M059J (cell line): ENCODE measurements at places on chromosomes 6 and 20.

DNA sequence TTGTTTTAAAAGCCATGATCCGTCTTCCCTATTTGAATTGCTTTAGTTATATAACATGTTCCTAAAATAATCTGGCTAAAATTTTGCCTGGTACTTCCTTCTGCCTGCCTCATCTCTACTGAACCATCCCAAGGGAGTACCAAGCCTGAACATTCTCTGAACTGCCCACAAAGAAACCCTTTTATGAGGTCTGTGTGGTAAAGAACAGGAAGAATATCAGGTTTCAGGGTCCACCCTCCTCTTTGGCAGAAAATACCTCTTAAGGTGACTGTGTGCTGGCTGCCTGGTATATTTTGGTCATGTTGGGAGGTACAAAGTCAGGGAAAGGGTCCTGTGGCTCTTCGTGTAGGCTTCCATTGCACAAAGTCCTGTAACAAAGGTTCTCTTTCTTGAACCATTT lies 574.1 kb upstream of the CHD6 start:
- DNase-seq: peak; percentile 56

DNA sequence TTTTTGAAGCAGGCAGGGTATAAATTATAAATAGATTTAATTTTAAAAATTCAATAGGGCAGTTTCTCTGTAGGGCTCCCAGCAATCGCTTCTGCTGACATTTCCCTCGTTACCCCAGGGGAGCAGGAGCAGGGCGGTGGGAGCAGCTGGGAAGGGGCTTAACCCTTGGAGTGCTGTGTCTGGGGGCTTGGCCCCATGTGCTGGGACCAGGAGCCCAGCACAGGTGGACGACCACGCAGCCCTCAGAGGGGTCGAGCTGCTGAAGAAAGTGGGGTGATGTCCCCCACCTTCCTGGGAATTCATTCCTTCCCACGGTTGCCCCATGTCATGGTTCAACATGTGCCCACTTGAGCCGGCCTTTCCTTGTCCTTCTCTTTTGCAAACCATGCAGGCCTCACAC lies 67.5 kb upstream of the STX16 start:
- DNase-seq: no peak

- DNase-seq: no peak
These were observed 43.5 kb upstream of the TINAG start for GRCh38 chr6:54264581-54265272.

DNA sequence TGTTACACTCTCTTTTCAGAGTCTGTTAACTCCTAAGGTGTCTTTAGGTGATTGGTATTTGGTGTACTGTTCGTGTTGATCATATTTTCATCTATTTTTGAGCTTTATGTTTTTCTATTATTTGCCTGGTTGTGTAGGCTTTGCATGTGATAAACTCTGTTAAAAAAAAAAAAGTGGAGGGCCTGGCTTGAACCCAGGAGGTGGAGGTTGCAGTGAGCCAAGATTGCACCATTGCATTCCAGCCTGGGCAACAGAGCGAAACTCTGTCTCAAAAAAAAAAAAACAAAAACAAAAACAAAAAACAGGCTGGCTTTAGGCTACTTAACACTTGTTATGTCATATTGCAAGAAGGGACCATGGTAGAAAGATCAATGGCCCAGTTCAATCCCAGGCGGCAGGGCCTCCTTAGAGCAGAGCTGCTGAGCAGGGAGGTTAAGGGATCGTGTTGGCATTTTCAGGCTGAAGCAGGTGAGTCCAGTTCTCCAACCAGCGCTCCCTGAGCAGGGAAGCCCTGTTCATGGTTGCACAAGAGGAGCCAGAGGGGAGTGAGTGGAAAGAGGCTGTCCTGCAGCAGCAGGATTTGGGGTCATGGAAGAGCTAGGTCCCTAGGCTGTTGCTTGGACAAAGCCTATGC lies 8.5 kb downstream of the PYGB start:
- DNase-seq: no peak

- no peak for DNase-seq
These were observed 64.1 kb upstream of the CLVS2 start for GRCh38 chr6:122931916-122932315.

DNA sequence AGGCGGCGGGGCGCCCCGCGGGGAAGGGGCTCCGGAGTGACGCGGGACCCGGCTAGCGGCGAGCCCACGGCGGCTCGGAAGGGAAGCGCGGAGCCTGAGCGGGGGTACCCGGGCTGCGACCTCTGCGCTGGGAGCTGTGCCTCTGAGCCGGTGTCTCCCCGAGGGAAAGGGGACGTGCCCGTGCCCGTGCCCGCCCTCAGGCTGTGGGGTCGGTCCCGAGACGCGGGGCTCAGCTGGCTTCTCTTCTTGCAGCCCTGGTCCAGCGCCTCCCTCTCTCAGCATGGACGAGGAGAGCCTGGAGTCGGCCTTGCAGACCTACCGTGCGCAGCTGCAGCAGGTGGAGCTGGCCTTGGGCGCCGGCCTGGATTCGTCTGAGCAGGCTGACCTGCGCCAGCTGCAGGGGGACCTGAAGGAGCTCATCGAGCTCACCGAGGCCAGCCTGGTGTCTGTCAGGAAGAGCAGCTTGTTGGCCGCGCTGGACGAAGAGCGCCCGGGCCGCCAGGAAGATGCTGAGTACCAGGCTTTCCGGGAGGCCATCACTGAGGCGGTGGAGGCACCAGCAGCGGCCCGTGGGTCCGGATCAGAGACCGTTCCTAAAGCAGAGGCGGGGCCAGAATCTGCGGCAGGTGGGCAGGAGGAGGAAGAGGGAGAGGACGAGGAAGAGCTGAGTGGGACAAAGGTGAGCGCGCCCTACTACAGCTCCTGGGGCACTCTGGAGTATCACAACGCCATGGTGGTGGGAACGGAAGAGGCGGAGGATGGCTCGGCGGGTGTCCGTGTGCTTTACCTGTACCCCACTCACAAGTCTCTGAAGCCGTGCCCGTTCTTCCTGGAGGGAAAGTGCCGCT lies 686 bp downstream of the ZGPAT start:
- DNase-seq: no peak

- DNase-seq: no peak
These were observed 20.0 kb upstream of the TRERF1 start for GRCh38 chr6:42471714-42472113.

DNA sequence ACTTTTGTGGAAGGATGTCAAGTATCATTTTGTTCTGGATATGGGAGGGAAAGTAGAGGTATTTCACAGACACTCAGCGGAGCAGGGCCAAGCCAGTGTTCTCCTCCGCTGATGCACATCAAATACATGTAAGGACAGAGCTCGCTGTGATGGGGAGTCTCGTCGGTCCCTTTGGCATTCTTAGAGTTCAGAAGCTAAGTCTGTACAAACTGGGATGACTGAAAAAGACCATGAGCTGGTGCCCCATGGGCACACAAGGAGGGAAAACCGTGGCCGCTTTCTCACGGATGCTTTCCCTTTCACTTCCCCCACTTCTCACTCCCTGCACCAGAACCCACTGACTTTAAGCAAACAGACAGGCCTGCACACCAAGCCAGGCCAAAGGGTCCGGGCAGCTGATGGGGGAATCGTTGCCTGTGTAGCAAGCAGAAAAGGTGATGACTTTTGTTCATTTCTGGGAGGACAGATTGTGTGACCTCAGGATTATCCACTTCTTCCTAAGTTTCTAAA lies 27.7 kb upstream of the MPC1 start:
- DNase-seq: no peak

DNA sequence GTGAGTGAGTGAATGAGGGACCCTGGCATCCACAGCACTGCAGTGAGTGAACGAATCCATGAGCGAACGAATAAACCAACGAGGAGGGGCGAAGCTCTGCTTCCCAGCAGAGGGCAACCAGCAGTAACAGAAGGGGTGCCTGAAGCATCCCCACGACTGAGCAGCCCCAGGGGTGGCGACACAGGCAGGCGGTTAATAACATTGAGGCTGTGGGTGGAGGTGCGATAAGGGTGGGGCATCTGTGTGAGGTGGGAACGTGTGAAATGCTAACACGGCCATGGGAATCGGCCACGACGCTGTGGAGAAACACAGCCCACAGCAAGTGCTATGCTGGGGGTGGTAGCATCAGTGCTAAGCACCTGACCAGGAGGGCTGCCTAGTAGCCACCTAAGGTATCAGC lies 75.9 kb downstream of the TAF4 start:
- DNase-seq: no peak

DNA sequence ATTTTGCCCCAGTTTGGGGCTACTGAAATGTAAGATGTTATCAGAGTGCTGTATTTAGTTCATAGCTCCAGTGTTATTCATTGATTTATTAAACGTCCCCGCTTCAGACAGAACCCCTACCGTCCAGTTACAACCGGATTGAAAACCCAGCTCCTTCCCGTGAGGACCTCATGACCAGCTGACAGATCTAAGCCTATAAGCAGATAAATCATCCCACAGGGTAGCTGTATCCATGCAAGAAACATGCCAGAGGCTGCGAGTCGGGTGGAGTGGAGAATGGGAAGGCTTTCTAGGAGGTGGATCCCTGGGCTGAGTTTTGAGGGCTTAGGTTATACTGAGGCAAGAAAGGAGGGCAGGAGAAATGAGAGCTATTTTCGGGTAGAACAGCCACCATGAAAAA lies 260.0 kb downstream of the ARID1B start:
- DNase-seq: no peak

DNA sequence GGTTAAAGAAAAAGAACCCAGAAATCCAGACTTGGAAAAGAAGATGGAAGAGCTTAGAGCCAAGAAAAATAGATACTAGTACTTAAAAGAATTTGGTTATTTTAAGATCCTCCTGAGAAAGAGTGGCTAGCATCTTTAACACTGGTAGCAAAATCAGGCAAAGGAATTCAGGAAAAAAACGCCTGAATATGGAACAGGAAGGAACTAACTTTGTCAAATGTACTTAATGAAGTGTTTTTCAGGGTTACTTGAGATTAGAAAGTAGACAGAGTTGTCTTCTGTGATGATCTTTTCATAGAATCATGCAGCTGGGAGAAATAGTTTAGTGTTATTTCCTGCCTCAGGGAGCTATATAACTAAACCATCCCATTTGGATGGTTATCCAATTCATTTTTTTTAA lies 50.8 kb upstream of the SASH1 start:
- no peak for DNase-seq

- DNase-seq: no peak
These were observed 1.5 kb downstream of the SNAP25 start for GRCh38 chr20:10219993-10220750.

- DNase-seq: no peak
These were observed 1.3 kb upstream of the CNKSR3 start for GRCh38 chr6:154511791-154512190.

- no peak for DNase-seq
These were observed 38.7 kb downstream of the TRDN start for GRCh38 chr6:123598011-123598410.

DNA sequence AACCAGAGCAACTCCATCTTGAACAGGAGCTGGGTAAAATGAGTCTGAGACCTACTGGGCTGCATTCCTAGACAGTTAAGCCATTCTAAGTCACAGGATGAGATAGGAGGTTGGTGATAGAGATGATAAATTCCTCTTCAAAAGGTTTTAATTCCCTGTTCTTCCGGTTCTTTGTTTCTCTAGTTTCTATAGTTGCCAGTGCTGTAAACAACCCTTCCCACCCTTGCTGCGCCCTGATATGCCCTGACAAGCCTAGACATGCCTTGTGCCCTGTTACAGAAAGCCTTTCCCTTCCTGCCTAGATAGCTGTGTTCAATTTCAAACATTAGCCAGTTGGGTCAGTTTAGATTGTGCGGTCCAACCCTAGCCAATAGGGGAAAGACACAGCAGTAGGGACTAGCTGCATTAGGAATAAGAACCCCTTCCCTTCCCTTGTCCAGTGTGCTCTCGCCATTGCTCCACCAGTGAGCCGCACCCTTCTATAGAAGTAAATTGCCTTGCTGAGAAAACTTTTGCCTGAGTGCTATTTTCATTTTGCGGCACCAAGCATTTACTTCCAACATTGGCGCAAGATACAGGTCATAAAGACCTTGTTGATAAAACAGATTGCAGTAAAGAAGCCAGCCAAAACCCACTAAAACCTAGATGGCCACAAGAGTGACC lies 52.5 kb upstream of the CCN2 start:
- no peak for DNase-seq

DNA sequence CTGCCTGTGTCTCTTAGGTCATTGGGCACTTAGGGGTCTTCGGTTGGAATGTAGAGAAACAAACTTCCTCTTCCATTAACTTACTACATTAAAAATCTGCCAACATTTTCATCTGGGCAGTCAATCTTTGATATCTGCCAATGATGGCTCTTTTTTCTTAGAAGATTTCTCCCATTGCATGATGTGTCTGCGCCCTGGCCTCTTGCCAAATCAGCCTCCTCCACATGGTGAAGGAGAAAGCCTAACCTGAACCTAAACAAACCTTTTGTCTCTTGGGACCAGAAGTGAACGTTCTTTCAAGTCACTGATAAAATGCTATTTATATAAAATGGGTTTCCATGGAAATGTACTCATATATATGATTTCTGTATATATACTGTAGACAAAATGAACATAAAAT lies 998.9 kb upstream of the GJE1 start:
- DNase-seq: no peak

DNA sequence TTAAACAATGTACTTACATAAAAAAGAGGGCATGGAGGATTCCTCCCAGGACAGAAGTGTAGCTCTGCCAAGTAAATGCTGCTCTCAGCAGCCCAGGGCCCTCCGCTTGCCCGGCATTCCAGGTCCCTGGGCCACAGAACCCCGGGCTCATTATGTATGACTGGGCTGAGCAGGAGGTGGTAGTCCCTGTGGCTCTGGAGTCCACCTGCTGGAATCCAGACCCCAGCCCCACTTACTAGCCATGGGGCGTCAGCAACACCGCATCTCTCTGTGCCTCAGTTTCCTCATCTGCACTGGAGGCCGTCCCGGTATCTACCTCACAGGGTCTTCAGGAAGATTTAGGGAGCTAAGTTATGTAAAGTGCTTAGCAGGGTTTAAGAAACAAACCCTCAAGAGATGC lies 55.4 kb downstream of the PSMG4 start:
- DNase-seq: no peak

DNA sequence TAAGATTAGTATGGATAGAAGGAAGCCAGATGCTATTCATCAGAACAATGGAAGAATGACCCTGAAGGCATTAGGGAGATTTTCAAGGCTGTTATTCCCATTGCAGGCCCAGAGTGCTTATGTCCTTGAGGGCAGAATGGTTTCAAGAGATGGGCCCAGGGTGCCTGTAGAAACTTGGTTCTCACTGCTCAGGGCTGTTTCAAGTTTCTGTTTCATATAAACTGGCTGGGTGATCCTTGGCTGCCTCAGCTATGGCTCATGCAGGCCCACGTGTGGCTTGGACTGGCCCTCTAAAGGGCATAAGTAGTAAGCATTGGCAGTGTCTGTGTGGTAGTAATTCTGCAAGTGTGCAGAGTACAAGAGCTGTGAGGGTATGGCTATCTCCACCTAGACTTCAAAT lies 540.9 kb upstream of the MAN1A1 start:
- DNase-seq: peak; percentile 21
